Activated T-helper 1 cell treated with anti-CD3 and anti-CD28 coated beads, Interleukin-2, amount 50 U/mL, for 16 hours (primary cell): ENCODE measurements at places on chromosomes 5 and 9.

GRCh38 chr5:72363166-72363802, 43.1 kb downstream of the PTCD2 start:
- DNase-seq: no peak

- no peak for DNase-seq
Observed at GRCh38 chr5:78041805-78042204, 252.7 kb downstream of the AP3B1 start.

DNA sequence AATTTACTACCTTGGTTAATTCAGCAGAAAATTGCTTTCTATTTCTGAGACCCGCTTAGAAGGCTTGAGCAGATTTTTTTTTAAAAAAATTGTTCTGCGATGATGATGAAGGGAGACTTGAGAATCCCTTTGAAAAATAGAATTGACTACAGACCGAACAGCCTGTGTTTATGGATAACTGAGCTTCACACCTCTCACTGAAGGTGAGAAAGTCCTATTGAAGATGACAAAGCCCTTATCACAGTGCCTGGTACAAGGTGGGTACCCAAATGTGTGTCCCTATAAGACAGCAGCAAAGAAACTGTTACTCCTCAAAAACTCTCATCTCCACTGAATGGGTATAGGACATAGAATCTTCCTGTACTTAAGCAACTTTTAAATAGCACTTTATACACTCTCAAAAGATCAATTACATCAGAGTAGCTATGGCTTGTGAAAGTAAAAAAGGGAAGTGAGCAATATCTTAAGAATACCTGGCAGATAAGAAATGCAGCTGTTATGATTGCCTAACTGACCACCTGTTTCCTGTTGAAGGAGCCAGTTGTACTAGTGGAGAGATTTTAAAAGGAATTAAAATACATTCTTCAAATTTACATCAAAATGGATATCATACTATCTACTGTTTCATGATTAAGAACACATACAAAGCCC, 419.7 kb downstream of the CHSY3 start:
- DNase-seq: no peak

- no peak for DNase-seq
Observed at GRCh38 chr5:19044931-19045695, 942.9 kb downstream of the CDH18 start.

- DNase-seq: no peak
Observed at GRCh38 chr9:31606678-31607077, 777.8 kb upstream of the ACO1 start.

DNA sequence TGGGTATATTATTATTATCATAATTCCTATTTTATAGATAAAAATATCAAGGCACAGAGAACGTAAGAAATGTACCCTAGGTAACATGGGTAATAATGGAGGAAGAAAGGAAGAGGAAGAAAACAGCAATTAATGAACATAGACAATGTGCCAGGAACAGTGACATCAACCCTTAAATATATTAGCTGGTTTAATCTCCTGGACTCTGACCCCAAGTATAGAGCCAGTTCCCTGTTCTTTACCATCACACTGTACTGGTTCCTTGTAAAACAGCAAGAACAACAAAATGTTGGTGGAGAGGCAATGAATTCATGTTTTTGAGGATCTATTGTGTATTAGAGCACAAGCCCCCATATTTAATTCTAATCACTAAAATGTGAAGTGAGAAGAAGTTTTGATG, 192.1 kb downstream of the SMC2 start:
- DNase-seq: no peak

- DNase-seq: no peak
Observed at GRCh38 chr9:120484162-120484561, 95.8 kb downstream of the CDK5RAP2 start.

GRCh38 chr9:133737071-133737773, 930 bp downstream of the SARDH start:
- no peak for DNase-seq

- DNase-seq: no peak
Observed at GRCh38 chr5:45399041-45399440, 297.1 kb downstream of the HCN1 start.

- no peak for DNase-seq
Observed at GRCh38 chr5:6377582-6377904, 804 bp downstream of the MED10 start.

DNA sequence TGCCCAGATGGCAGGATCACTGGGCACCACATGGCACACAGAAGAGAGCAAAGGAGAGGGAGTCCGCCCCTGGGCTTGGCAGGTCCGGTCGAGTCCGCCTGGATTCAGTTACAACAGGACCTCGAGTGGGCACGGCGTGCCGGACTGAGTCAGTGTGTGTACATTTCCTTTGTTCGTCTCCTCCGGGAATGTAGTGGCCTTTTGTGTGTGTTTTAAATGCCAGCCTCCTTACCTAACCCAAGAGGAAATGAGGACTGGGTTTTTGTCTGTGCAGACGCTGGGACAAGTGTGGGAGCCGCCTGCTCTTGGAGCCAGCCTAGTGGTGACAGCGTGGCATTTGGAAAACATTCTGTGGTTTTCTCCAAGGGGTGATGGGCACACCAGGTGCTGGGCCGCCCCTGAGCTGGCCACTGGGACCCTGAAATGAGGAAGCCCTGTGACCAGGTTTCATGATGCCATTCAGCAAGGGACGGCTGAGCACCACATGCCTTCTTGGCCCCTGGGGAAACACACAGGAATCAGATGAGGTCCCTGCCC, 9.6 kb downstream of the NEK6 start:
- DNase-seq: no peak

DNA sequence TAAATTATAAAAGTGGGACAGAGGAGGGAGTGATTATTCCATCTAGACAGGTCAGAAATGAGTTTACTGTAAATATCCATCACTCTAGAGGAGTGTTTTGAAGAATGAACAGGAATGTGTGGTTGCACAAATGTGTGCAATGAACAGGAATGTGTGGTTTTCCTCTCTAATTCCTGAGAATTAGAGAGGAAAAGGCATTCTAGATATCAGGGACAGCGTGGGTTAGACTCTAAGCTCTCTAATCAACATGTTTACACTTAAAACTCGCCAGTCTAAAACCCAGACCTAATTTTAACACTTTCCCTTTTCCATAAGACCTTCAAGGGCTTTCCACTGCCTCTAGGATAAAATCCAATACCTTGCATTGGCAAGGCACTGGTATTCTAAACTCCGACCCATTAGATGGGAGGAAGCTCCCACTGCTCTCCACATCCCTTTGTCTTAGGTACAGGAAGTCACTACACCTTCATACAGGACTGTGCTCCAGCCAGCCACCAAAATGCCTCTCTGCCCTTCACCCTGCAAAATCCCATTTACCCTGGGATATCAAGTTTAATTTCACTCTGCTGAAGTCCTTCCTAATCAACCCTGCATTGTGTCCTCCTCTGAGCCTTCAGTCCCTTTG, 67.9 kb downstream of the NFIB start:
- no peak for DNase-seq

GRCh38 chr9:137759117-137759516, 118.5 kb upstream of the CACNA1B start:
- DNase-seq: no peak

GRCh38 chr5:111254613-111255012, 30.4 kb downstream of the CAMK4 start:
- DNase-seq: no peak

- no peak for DNase-seq
Observed at GRCh38 chr5:34656700-34657273, 659 bp downstream of the RAI14 start.

DNA sequence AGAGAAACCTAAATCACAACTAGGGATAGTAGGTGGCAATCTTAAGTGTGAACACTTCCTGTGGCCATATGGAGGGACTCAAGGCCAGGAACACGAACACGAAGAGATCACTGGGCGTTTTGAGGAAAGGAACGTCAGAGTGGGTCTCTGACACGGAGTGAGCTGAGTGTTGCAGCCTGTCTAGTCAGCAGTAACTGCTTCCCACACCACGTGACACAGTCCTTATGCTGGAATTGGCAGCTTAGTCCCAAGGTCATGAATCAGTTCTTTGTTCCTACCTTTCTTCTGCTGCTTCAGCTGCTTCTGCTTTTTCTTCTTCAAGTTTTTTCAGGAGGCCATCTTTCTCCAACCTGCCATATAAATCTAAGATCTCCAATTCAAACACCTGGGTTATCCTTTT, 18.2 kb downstream of the SPACA9 start:
- DNase-seq: no peak

DNA sequence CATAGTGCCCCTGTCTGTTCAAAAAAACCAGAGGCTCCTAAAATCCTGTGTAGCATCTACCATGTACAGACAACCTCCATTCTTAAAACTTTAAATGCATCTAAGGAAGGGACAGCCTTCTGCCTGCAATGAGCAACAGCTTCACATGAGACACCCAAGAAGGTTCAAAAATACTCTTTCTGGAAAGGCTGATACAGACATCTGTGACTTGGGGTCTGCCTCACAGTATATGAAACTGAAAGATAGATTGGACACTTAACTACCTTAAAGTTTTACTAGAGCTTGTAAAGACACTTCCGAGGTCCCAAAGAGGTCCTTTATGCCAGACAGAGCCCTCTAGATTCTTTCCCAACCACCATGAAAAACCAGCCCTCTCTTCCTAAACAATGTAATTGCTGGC, 28.2 kb upstream of the CATSPER3 start:
- no peak for DNase-seq

DNA sequence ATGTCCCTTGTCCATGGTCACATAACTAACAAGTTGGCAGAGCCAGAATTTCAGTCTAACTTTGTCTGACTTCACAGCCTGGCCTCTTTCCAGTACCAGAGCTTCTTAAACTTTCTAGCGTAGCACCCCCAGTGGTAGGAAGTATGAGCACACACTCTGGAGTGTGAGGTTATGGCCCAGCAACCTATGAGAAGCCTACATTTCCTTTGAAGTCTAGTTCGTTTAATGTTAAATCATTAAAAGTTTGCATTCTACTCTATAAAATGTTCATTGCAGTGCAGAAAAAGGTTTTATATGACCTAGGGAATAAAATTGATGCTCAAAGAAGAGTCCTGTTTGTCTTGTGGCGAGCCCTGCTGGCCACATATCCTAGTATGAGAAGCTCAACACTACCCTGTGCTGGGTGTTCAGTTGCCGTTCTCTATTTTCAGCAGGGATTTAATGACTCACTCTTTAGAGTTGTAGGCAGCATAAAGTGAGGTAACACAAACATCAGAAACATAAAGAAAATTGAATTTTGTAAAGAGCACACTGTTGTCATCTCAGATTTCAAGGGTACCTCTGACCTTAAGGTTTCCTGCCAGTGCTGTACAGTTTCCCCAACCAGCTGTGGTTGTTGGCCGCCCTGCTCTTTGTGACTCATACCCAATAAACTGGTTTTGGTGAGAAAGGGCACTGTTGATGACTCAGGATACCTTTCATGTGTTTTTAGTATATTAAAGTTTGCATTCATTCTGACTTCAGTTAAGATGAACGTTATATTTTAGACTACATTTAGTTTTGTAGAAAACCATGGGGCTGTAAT, 14.3 kb downstream of the MCCC2 start:
- peak; percentile 38 for DNase-seq

DNA sequence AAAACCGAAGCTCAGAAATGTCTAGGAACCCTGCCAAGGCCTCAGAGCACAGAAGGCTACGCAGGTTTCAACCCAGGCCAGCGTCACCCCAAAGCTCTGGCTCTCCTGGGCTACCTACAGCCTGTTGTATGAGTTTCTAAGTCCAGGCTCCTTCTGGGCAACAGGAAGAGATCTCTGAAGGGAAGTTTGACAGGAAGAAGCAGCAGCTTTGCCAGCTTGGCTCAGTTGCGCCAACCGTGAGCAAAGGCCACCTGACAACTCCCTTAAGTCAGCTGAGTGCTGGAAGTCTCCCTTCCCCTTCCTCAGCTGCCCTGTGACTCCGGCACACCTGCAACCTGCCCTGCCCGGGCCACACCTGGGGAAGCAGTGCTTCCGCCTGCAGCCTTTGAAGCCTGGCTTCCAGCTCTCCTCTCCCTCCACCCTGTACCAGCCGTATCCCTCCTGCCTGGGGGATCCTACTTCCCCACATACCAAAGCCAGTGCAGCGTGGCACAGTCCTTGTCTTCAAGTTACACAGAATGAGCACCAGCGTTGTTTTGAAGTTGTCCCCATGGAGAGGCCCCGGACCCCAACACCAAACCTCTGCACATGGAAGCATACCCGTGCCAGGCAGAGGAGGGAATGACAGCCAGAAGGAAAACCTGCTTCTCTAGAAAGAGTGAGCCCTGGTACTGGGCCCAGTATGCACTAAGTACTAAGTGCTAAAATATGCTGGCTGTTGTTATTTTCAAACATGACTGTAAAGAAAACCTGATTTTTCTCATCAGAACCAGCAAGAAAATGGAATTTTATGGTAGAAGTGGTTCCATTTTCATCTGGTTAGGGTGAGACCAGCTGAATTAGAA, 36.5 kb downstream of the SHB start:
- DNase-seq: no peak

- DNase-seq: no peak
Observed at GRCh38 chr5:102153003-102153759, 142.9 kb downstream of the SLCO4C1 start.

GRCh38 chr5:137097203-137097602, 401.9 kb downstream of the SPOCK1 start:
- no peak for DNase-seq

GRCh38 chr9:126875756-126876510, 15.5 kb downstream of the ZBTB34 start:
- no peak for DNase-seq

DNA sequence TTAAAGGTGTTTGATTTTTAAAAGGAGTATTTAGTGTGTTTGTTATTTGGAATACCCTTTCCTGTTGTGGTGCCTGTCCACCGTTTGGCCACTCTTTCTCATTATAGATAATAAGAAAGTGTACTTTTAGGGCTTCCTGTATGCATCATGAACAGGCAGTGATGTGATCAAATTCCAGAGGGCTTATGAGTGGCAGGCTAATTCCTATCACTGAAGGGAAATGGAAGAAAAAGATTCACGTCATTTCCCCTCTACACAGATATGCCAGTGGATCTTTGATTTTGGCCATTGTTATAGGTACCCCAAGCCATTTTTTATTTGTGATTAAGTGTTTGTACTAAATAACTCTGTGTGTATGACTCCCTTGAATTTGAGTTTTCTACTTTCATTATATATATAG, 37.1 kb downstream of the RPS6 start:
- no peak for DNase-seq

- no peak for DNase-seq
Observed at GRCh38 chr5:96487859-96488258, 54.8 kb upstream of the PCSK1 start.

DNA sequence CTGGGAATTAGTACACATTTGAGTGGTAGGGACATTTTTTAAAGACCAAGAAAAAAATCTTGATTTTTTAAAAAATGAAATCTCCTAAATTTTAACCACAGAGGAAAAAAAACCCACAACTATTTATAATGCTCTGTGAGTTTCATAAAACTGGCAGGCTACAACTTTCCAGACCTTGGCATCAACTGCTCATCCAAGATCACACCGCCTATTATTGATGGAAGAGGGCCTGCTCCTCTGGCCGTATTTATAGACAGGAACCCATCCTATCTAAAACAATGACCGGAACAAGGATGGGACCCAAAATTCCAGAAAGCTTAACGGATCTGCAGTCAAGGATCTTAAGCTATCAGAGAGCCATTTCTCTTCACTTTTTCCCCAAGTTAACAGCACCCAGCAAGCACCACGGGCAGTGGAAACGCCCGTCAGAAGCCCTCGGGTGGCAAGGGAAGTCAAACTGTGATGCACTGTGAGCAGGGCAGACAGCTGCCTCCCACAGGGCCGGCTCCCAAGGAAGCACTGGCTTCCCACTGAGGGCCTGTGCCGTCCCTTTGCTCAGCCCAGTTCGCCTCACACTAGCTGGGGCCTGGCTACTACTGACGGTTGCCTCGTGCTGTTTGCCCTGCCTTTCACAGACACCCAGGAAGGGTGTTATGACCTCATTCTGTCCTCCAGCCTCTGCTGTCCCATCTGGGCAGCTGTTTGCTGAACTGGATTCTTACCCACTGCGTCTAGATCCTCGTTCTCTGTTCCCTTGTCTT, 62.8 kb downstream of the CDC14B start:
- no peak for DNase-seq
